Cardiac septum (tissue), 1 donor: ENCODE measurements at places on chromosomes 11 and 22. TPM values are rescaled to one million over a fixed set of nuclear protein-coding genes. Genes with fewer than 3 reads are reported as not detected.

- no peak for DNase-seq
Measured at GRCh38 chr11:87739766-87740165, 435.5 kb downstream of the RAB38 start.

GRCh38 chr11:83150450-83150849 is 6.5 kb upstream of the PCF11 start:
- no peak for DNase-seq

Gene LIF
- total RNA-seq, result 0.78 TPM

Gene MFRP
- total RNA-seq, result not detected

- DNase-seq, result no peak
Measured at GRCh38 chr11:111128076-111128870, 117.3 kb upstream of the POU2AF2 start.

Gene SCGB2A2
- total RNA-seq, result not detected

Gene RIN1
- total RNA-seq, result 2.2 TPM

Gene OPCML
- total RNA-seq, result 0.27 TPM

DNA sequence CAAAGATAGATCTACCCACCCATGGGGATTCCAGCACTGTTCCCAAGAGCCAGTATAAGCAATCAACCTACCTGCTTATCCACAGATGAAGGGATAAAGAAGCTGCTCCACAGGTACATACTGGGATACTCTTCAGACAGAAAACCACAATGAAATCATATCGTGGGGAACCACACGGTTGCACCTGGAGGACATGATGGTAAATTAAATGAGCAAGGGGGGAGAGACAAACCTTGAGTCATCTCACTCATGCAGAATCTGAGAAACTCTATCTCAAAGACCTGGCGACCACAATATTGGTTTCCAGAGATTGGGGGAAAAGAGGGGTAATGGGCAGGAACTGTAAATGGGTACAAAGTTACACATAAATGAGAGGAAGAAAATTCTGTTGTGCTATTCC is 14.5 kb downstream of the RGL4 start:
- DNase-seq, result no peak

DNA sequence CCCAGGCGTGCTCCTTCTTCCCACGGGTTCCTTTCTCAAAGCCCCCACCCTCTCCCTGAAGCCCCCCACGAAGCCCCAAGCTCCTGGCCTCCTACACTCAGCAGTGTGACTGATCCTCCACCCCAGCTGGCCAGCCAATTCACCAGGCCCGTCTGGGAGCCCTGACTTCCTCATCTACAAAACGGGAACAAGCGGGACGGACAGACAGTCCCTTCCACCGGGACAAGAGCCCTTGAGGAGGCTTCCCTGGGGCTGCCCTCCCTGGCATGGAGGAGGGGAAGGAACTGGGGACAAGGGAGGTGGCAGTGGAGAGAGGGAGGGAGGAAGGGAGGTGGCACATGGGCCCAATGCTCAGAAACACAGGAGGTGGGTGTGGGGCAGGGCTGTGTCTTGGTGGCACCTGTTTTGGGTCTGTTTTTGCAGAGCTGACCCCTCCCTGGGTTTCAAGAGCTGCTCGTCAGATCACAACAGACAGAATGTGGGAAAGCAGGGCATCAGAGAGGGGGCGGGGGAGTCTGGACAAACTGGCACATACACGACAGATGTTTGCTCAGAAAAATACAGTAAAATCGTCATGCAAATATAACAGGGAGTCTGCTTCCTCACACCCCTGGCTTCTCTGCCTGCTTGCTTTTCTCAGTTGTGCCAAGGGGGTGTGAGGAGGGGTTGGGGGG is 56.8 kb downstream of the ELFN2 start:
- DNase-seq, result peak; percentile 79

Gene PRODH
- 3.0 TPM for total RNA-seq
